Left lung (tissue), 14 donors: ENCODE measurements at places on chromosomes 16 and 17. TPM values are rescaled to one million over a fixed set of nuclear protein-coding genes. Genes with fewer than 3 reads are reported as not detected.

DNA sequence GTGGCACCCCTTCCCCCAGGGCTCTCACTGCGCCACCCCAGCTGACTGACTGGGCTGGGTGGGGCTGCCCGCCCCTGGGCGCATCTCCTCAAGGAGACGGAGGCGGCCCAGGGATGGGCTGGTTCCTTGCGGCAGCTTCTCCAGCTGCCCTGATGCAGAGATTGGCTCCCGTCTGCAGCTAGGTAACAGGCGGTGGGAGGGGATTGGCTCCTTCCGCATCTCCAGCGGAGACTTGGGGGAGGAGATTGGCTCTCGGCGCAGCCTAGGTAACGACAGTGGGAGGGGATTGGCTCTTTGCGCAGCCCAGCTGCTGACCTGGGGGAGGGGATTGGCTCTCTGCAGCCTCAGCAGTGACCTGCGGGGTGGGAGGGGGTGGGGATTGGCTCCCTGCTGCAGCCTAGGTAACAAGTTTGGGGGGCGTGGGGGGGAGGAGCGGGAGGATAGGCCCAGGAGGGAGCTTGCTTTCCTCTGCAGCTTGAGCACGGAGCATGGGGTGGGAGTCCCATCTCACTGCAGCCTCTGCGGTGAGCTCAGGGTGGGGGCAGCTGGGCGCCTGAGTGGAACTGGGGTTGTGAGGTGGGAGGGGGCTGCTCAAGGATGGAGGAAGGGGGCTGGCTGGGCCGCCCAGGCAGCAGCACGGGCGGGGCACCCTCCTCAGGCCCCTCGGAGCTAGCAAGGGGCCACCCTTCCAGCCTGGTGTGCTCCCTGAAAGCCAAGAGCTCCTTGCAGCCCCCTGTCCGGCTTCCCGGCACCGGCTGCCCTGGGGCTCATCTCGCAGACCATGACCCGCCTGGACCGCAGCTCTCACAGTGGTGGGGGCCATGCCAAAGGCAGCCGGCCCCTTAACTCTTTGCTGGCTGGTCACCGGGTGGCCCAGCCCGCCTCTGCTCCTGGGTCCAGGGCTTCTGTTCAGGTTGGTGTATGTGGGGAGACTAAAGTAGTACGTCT, 6.4 kb downstream of the NFE2L1 start:
- DNase-seq, result peak; percentile 80

The SHISA6 gene
- 0.06 TPM for total RNA-seq

The MRPL10 gene
- 27.3 TPM for total RNA-seq

The CFAP52 gene
- not detected for total RNA-seq

The CCL2 gene
- total RNA-seq, result 444 TPM

The CBFA2T3 gene
- total RNA-seq, result 8.9 TPM

GRCh38 chr16:88924834-88925539, 52.0 kb downstream of the CBFA2T3 start:
- DNase-seq, result no peak

DNA sequence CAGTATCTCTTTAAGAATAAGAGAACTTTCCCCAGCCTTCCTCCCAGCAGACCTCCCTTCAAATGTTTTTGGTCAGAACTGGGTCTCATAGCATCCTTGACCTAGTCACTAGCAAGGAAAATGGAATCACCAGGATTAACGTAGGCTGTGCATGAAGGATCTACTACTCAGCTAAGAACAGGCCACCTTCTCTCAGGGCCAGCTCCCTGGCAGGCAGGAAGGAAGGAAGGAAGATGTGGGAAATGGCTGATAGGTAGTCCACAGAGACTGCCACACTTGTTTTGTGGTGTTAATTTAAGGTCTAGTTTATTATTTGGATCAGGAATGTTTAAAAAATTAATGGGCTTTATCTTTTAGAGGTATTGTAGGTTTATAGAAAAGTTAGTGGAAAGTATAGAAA, 136.4 kb downstream of the SPECC1 start:
- DNase-seq, result no peak

- no peak for DNase-seq
Measured at GRCh38 chr16:77009453-77009852, 181.5 kb upstream of the MON1B start.

DNA sequence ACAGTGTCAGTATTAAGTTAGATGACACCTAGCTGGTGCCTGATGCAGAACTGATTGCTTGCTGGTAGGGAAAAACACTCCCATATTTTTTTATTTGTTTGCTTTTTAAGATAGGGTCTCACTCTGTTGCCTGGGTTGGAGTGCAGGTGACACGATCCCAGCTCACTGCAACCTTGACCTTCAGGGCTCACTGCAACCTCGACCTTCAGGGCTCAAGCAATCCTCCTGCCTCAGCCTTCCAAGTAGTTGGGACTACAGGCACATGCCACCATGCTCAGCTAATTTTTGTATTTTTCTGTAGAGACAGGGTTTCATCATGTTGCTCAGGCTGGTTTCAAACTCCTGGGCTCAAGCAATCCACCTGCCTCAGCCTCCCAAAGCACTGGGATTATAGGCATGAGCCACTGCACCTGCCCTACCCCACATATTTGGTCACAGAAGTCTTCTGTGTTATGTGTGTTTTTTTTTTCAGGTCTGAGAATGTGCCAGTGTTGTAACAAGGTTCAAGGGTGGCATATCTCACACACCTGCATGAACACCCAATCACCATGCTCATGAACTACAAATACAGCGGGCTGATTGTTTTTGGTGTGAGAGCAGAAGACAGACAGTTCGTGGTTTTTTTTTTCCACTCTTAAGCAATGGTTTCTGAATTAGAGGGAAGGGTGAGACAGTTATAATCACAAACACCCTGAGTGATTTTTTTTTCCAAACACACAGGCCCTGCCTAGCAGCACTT, 22.8 kb downstream of the SPAG9 start:
- DNase-seq, result no peak

- DNase-seq, result no peak
Measured at GRCh38 chr16:83586036-83586435, 221.7 kb upstream of the HSBP1 start.

The EVPLL gene
- 2.3 TPM for total RNA-seq
